Stimulated activated CD4-positive, alpha-beta T cell treated with anti-CD3 and anti-CD28 coated beads, Interleukin-2, amount 100 ng/mL, for 48 hours (primary cell): ENCODE measurements at places on chromosomes 7 and 10.

- no peak for DNase-seq
Measured at GRCh38 chr10:5334196-5334880, 30.4 kb upstream of the UCN3 start.

GRCh38 chr10:31483546-31483945, 164.5 kb downstream of the ZEB1 start:
- DNase-seq = no peak

- DNase-seq = no peak
Measured at GRCh38 chr10:69397972-69398371, 18.7 kb downstream of the TACR2 start.

GRCh38 chr7:67743501-67743900, 746.9 kb downstream of the TYW1 start:
- DNase-seq = no peak

- DNase-seq = no peak
Measured at GRCh38 chr10:125161707-125162119, 1.4 kb upstream of the CTBP2 start.

- no peak for DNase-seq
Measured at GRCh38 chr10:33661580-33662336, 327.3 kb upstream of the NRP1 start.
